ENCODE measurements at places on chromosomes 7 and 10.

DNA sequence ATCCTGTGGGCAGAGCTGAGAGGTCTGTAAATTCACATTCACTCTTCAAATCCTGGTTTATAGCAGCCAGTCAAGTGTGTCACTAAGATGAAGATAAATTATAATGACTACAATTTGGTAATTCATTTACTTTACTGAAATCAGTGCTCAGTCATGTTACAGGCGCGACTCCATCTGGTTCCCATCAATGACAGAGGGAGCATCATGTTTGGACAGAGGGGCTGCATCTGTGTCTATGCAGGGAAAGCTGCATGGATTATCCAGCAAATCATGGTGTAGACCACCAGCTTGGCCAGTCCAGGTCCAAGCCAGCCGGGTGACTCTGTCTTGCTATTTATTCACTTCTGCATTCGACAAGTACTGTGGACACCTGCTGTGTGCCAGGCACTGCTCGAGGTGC, 214.1 kb upstream of the ZNF32 start:
- no peak for DNase-seq

GRCh38 chr10:113151190-113151666, 201.2 kb downstream of the TCF7L2 start:
- DNase-seq, result no peak

GRCh38 chr7:26492816-26493215, 201.2 kb downstream of the SNX10 start:
- no peak for DNase-seq

DNA sequence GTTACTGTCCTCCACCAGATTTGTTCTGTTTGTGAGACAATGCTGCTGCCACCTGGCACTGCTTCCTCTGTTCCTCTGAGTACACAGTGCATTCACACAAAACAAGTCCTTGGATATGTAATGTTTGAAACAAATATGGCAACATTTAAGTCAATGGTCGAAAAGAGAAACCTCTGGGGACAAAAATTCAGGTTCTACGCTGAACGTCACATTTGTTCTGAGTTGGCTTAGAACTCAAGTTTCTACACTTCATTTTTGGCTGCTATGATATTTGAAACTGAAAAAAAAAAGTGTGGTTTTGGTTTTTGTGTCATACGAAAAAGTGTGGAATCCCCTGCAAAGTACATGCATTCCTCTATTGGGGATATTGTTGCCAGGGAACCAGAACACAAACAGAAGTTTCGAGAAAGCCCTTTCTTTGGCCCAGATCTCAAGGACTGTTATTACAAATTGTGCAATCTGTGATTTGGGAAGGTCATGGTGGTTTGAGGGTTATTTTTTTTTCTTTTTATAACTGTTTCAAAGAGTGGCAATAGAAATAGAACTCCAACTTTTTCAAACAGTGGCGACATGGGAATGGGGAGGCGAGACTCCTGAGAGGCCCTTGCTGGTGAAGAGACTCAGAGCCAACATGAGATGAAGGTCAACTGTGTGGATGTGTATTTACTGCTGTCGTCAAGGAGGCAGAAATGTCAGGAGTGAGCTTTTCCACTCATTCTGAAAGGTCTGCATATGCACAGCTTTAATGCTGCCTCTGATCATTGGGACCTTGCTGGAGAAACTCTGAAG, 127.5 kb downstream of the CUBN start:
- peak; percentile 89 for DNase-seq

GRCh38 chr7:45130910-45131309, 19.4 kb upstream of the TBRG4 start:
- no peak for DNase-seq

GRCh38 chr7:6505685-6506559, 45.3 kb downstream of the GRID2IP start:
- no peak for DNase-seq
